Activated CD8-positive, alpha-beta T cell treated with anti-CD3 and anti-CD28 coated beads for 36 hours (primary cell): ENCODE measurements at places on chromosomes 11 and 22.

- H3K27ac ChIP-seq = no peak overlapping the region
- H3K27me3 ChIP-seq = peaks cover 3% of the 10 kb centered on the region
- H3K36me3 ChIP-seq = no peaks in the 10 kb centered on the region
- no peaks in the 10 kb centered on the region for H3K4me1 ChIP-seq
Measured at GRCh38 chr22:45460288-45461109, 42.2 kb upstream of the FBLN1 start.

GRCh38 chr22:41398921-41399320 lies 17.2 kb downstream of the TEF start:
- H3K27ac ChIP-seq = no peak overlapping the region
- no peaks in the 10 kb centered on the region for H3K36me3 ChIP-seq
- no peaks in the 10 kb centered on the region for H3K27me3 ChIP-seq
- no peak overlapping the region for H3K4me3 ChIP-seq
- peaks cover 3% of the 10 kb centered on the region for H3K4me1 ChIP-seq

DNA sequence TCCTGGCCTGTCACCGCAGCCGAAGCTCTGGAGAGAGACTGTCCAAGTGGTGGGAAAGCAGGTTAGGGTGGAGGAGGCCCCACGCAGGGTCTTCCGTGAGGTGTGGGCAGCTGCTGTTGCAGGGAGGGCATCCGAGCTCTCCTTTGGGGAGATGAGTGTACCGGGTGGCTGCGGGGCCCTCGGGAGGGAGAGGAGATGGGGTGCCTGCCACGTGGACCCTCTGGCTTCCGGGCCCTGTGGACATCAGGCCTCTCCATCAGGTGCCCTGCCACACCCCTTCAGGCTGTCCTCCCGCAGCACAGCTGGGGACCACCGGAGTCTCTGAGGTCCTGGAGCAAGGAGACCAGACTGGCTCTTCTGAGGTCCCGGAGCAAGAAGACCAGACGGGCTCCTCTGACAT lies 1.7 kb downstream of the PTDSS2 start:
- H3K27ac ChIP-seq = no peak overlapping the region
- peaks cover 18% of the 10 kb centered on the region for H3K36me3 ChIP-seq
- peak overlapping the region; percentile 89 for H3K4me3 ChIP-seq
- no peak for DNase-seq
- peaks cover 37% of the 10 kb centered on the region for H3K4me1 ChIP-seq

DNA sequence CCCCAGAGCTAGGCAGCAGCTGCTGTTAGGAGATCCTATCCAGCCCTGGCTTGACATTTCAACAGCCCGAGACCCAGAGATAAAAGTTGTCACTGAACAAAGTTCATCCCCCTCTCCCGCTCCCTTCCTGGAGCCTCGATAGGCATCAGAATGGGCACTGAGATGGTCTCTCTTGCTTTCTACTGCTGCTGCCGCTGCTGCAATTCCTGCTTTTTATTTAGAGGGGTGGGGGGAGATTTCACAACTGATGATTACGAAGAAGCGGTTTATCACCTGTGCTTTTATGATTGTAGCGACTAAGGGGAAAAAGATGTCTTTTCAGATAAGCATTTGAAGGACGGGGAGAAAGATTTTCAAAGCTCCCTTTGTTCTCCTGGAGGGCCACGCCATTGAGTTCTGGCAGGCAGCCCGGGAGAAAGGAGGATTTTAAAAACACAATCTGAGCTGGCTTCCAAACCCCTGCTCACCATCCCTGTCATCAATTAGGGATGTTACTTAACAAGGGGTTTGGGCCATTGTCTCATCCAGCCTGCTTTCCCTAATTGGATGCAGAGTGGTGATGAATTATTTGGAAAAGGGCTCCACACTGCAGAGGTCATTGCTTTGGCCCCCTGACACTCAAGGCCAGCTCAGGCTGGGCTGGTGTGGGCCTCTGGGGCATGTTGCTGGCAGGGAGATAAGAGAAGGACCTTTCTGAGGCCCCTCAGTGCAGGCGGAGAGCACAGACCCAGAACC lies 344.7 kb downstream of the BUD13 start:
- H3K4me1 ChIP-seq = no peaks in the 10 kb centered on the region
- no peak overlapping the region for H3K27ac ChIP-seq
- no peak overlapping the region for H3K4me3 ChIP-seq
- peaks cover 5% of the 10 kb centered on the region for H3K27me3 ChIP-seq

DNA sequence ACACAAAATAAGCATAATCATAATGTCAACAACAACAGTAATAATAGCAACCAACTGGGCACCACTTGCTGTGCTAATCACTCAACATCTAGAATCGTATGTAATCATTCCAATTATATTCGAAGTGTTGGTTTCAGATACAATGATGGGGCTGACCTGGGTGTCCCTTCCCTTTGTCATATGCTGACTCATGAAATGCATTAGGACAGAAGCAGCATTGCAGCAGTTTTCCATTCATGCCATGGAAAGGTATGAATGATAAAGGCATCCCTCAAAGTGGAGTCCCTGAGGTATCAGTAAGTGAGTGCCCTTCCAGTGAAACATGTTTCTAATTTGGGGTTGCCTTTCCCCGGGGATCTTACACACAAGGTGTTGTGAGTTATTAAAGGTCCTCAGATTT lies 46.3 kb upstream of the ANO3 start:
- H3K27me3 ChIP-seq = peaks cover 13% of the 10 kb centered on the region
- no peaks in the 10 kb centered on the region for H3K36me3 ChIP-seq
- DNase-seq = no peak
- no peak overlapping the region for H3K27ac ChIP-seq
- H3K4me3 ChIP-seq = no peak overlapping the region

DNA sequence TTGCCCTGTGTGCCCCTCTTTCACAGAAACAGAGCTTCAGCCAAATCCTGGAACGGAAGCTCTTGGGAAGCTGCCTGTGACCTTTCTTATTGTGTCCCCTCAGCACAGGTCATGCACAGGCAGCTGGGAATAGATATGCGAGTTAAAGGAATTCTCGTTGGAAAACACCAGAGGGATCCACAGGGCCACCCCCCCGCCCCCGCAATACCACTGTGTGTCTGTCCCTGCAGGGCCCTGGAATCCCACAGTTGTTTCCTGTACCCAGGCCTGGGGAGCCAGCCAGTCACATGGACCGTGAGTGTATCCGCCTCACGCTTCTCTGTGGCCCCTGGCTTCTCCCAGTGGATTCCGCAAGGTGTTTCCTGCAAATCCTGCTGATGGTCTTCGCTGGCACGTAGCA lies 29.0 kb downstream of the TIMP3 start:
- DNase-seq = no peak
- no peaks in the 10 kb centered on the region for H3K27me3 ChIP-seq
- H3K27ac ChIP-seq = no peak overlapping the region
- no peaks in the 10 kb centered on the region for H3K36me3 ChIP-seq

- peaks cover 4% of the 10 kb centered on the region for H3K27me3 ChIP-seq
- H3K36me3 ChIP-seq = no peaks in the 10 kb centered on the region
- no peak overlapping the region for H3K4me3 ChIP-seq
- H3K27ac ChIP-seq = no peak overlapping the region
- no peaks in the 10 kb centered on the region for H3K4me1 ChIP-seq
Measured at GRCh38 chr11:116598036-116598435, 174.8 kb downstream of the BUD13 start.

DNA sequence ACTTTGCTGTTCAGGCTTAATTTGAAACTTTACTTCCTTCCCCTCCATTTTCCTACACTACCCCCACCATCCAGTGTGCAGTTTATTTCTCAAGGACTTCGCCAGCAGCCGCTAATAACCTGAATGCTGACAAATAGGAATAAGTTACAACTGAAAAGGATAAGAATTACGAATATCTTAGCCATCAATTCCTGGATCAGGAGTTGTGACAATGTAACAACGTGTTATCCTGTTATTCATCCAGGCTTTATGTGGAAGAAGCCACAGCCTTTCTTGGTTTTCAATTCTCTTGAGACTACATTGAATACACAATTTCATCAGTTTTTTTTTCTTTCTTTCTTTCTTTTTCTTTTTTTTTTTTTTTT lies 5.9 kb downstream of the HBG1 start:
- no peak overlapping the region for H3K27ac ChIP-seq
- no peak for DNase-seq
- no peaks in the 10 kb centered on the region for H3K36me3 ChIP-seq
- H3K4me1 ChIP-seq = no peaks in the 10 kb centered on the region

DNA sequence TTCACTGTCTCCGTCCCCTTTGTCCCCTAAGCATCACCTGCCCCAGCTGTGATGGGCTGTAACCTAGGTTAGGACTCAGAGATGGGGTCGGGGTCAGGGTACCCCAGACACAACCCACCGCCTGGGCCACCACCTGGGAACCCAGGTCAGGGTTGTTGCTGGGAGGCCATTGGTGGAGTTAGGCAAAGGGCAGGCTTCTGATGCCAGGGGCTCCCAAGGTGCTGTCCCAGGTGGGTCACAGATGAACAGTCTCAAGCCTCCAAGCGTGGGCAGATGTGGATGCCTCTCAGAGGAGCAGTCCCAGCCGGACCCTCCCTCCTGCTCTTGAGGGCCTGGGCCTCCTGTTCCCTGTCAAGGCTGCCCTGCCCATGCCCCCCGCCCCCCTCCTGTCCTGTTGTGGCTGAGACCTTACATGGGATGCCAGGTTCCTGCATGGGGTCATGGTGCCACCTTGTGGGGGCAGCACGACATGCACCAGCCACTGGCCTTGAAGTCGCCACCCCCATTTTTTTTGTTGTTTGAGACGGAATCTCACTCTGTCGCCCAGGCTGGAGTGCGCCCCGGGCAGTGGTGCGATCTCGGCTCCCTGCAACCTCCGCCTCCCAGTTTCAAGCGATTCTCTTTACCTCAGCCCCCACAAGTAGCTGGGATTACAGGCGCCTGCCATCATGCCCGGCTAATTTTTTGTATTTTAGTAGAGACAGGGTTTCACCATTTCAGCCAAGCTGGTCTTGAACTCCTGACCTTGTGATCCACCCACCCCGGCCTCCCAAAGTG lies 12.1 kb downstream of the GATD1 start:
- peaks cover 26% of the 10 kb centered on the region for H3K36me3 ChIP-seq
- no peak overlapping the region for H3K27ac ChIP-seq
- no peak overlapping the region for H3K4me3 ChIP-seq
- H3K4me1 ChIP-seq = peaks cover 9% of the 10 kb centered on the region
- no peaks in the 10 kb centered on the region for H3K27me3 ChIP-seq
- DNase-seq = peak; percentile 80
